Endothelial cell (in vitro differentiated cells): ENCODE measurements at places on chromosomes 1 and 21. TPM values are rescaled to one million over a fixed set of nuclear protein-coding genes. Genes with fewer than 3 reads are reported as not detected.
A peak's percentile ranks its signal among the peaks of the same experiment; 100 is the strongest.

Gene A3GALT2
- total RNA-seq: not detected

GRCh38 chr21:25005388-25005787 is 601.9 kb downstream of the MRPL39 start:
- no peak for DNase-seq

DNA sequence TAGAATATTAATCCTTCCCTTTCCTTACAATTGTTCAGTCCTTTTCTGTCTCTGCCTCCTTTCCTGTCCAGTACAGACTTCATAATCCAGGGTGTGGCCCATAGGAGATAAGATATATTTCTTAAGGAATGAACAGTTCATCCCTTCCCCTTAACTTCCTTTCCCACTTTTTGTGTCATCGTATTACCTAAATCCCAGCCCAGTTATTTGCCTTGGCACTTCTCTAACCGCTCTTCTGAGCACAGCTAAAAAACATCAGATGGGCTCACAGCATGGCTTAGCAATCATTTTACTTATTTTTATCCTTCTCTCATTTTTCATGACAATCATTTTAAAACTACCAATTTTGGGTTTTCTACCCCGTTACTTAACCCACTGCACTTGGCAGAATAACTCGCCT is 39.6 kb downstream of the F3 start:
- no peak for DNase-seq

Gene CASZ1
- 6.3 TPM for total RNA-seq

Gene PRAMEF12
- not detected for total RNA-seq

DNA sequence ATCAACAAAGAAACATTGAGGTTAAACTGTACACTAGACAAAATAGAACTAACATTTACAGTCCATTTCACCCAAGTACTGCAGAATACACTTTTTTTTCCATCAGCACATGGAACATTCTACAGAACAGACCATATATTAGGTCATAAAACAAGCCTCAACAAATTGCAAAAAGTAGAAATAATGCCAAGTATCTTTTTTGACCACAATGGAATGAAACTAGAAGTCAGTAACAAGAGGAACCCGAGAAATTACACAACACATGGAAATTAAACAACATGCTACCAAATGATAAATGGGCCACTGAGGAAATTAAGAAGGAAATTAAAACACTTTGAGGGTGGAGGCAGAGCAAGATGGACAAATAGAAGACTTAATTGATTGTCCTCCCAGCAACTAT is 8.4 kb upstream of the C1orf185 start:
- DNase-seq: no peak

Gene SPATA1
- 1.2 TPM for total RNA-seq

Gene FAM177B
- total RNA-seq: not detected

GRCh38 chr1:169651035-169651434 is 21.1 kb upstream of the SELP start:
- no peak for DNase-seq

GRCh38 chr1:236725668-236726067 is 39.4 kb downstream of the ACTN2 start:
- no peak for DNase-seq

DNA sequence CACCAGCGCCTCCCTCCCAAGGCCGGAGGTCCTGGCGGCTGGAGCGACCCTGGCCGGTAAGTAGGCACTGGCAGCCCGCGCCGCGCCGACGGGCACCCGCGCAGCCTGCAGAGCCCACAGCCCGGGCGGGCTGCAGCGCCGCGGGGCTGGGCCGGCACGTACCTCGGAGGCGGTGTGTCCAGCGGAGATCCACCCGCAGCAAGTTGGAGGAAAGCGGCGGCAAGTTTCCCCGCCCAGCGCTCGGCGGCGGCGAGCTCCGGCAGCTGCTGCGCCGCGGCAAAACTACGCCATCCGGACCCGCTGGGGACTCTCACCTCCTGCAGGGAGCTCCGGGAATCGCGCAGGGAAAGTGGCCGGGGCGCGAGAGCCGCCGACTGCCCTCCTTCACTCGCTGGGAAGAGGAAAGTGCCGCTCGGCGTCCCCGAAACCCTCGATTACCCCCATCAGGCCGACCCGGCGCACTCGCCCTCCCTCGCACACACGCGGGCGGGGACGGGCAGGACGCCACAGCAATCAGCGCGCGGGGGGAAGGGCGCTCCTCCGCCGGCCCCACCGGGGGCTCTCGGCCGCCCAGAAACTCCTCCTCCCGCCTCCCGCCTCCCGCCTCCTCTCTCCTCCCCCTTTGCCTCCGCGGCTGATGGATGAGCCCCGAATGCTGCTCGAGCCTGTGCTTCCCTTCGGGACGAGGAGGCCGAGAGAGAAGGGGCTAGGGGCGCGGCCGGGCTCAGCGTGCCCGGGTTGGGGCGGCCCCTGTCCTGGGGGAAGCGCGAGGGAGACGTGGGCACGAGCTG is at the start of gene TGFBR3:
Gene TGFBR3 (minus strand): TSS at position 436 of the 791 bp plus-strand sequence. CDS start 24,620 bp downstream, outside the sequence.
- peak; percentile 85 for DNase-seq

Gene EXTL1
- 1.8 TPM for total RNA-seq

DNA sequence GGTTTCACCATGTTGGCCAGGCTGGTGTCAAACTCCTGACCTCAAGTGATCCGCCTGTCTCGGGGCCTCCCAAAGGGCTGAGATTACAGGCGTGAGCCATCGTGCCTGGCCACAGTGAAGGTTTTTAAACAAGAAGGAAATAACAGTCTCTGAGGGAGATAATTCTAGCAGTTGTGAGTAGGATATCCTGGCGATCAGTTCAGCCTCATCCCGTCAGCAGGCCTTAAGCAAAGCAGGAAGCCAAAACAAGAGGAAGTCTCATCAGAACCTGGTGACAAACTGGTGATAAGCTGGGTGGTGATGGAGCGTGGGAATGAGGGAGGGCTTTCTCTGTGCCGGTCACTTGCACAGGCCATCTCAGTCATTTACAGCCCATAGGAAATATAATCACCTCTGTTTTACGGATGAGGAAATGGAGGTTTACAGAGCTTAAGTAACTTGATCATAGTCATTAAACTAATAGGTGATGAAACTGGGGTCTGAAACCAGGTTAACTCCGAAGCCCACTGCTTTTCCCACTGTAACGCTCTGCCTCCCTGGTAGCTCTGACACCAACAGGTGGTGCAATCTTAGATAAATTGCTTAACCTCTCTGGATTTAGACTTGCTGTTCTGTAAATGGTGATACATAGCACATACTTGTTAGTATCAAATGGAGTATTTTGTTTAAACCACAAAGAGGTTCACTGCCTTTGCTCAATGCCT is 40.8 kb upstream of the A3GALT2 start:
- peak; percentile 54 for DNase-seq

Gene LRRC7
- not detected for total RNA-seq

- no peak for DNase-seq
Measured at GRCh38 chr1:109441069-109441468, 14.8 kb upstream of the PSMA5 start.

DNA sequence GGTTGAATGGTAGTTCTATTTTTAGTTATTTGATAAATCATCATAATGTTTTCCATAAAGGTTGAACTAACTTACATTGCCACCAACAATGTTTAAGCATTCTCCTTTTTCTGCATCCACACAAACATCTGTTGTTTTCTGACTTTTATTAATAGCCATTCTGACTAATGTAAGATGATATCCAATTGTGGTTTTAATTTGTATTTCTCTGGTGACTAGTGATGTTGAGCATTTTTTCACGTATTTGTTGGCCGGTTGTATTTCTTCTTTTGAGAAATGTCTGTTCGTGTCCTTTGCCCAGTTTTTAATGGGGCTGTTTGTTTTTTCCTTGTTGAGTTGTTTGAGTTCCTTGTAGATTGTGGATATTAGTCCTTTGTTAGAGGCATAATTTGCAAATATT is 24.6 kb upstream of the SLC35F3 start:
- DNase-seq: no peak

DNA sequence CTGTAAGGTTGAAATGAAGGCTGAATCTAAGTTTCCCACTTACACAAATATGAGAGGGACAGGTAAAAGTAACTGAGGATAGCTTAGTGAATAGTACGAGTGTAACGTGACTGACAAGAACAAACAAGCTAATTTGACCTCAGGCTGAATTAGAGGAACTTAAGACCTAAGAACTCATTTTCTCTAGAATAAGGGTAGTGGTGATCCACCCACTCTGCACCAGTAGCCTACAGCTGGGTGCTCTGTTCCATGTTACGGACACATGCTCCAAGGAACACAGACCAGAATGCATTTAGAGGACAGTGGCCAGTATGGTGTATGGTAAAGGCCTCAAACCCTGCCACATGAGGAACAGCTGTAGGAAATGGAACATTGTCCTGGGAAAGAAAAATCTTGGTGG is 14.9 kb upstream of the TMEM9 start:
- no peak for DNase-seq

Gene RXFP4
- not detected for total RNA-seq

- peak; percentile 58 for DNase-seq
Measured at GRCh38 chr1:205438213-205439158, 16.6 kb upstream of the LEMD1 start.
